ENCODE measurements at places on chromosomes 5 and 9. TPM values are rescaled to one million over a fixed set of nuclear protein-coding genes. Genes with fewer than 3 reads are reported as not detected.

The SELENOP gene
- 2,399 TPM for total RNA-seq

The ZNF883 gene
- 0.43 TPM for total RNA-seq

The NIPAL4 gene
- total RNA-seq, result not detected

The TRIP13 gene
- 2.1 TPM for total RNA-seq

The FOXD4L3 gene
- not detected for total RNA-seq

The TDRD7 gene
- 37.7 TPM for total RNA-seq

The NXNL2 gene
- not detected for total RNA-seq

The GDF9 gene
- 0.50 TPM for total RNA-seq

The AGXT2 gene
- not detected for total RNA-seq

All from left colon (tissue), 2 donors.